Inflammatory macrophage treated with lipopolysaccharide for 4 hours (primary cell): ENCODE measurements at places on chromosomes 5 and 9.

GRCh38 chr5:76202182-76202581, 119.0 kb downstream of the SV2C start:
- DNase-seq, result peak; percentile 68

GRCh38 chr5:172907657-172908056, 51.6 kb upstream of the RPL26L1 start:
- no peak for DNase-seq

DNA sequence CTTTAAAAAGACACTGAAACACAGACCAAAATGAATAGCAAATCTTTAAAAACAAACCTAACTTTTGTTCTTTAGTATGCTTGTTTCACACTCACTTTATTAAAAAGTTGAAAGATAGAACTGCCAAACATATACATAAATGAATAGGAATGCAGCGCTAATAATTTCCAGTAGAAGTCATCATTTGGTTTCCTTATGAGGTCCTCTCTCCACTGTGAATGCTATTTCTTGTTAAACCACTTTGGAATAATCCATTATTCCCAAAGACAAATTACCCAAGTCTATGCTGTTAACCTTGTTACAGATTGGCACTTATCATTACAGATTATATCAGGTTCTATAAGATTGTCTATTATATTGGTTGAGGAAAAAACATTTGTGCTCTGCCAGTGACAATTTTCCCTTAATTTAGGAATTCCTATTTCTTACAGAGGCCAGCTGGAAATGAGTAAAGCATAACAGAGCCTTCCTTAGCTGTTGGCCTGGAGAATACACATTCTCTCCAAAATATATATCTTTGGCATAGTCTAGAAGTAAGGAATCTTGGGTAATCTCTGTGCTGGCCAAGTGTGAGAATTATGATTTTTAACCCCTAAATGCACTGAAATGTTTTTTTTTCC, 29.3 kb upstream of the MINAR2 start:
- no peak for DNase-seq

- DNase-seq, result no peak
Observed at GRCh38 chr9:113631871-113632665, 168.5 kb downstream of the RGS3 start.

DNA sequence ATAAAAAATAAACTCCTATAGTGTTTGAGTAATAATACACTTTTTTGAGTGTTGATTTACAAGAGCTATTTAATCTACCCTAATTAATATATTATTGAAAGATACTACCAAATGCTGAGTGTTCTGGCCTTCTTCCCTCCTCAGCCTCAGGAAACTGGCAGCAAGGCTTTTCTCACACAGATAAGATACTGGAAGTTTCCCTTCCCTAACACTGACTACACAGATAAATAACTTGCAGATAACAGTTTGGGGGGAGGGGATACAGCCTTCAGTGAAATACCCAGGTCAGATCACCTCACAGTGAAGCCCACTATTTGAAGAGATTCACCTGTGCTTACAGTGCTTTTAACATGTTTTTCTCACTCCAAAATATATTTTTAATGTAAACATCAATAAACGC, 1.6 kb upstream of the NIPSNAP3A start:
- no peak for DNase-seq

- DNase-seq, result peak; percentile 63
Observed at GRCh38 chr9:108994695-108995094, 18.6 kb downstream of the CTNNAL1 start.
